Chondrocyte (in vitro differentiated cells): ENCODE measurements at places on chromosomes 6 and 20.

DNA sequence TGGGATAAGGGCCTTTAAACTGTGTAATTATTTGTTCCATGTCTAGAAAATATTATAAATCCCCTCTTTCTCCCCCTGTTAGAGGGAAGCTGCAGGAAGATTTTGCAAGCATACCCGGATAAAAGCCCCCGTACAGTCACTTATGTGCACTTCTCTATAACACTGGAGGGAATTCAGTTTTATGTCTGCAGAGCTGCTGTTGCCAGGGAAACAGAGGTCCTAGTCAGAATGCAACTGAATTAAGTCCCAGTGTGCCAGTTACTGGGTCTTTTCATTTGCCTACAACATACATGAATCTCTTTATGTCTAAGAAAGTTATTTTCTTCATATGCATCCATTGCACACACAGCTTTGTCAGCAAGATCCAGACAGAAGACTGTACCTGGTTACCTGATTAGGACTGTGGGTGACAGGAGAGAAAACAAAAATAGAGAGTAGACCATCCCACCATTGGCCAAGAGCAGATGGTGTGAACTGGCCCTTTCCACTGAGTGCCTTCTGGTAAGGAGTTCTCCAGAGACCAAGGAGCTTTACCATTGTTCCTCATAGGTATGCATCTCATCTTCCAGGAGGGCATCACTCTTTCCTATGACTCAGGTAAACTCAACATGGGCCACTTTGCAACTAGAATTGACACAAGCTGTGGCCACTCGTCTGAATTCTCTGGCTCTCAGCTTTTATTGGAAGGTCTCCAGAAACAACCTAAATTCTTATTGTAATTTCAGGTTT lies 180.8 kb upstream of the PHACTR1 start:
- no peak for DNase-seq

DNA sequence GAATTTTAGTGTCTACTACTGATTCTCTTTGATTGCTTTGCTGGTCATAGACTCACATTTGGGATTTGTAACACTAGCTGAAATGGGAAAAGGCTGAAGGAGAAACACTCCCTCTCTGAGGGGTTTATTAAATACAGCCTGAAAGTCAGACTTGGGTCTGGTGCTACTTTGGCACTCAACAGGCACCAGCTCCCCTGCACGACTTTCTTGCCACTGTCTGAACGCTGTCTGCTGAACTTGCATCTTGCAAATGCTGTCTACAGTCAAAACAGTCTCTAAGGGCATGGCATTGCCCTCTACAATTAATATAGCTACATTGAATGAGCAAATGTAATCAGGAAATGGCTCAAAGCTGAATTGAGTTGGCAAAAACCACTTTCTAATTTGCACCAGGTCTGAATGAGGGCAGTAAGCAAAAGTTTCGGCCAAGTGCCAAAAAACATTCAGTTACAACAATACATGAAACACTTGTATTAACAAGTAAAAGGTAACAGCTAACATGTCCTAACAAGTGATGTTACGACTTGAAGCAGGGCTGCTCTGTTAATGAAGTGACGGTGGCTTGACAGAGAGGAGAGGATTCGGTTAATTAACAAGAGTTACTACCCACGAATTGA lies 119.5 kb downstream of the FOXC1 start:
- DNase-seq: no peak

GRCh38 chr6:56951049-56951831 lies 3.7 kb upstream of the BEND6 start:
- DNase-seq: no peak

DNA sequence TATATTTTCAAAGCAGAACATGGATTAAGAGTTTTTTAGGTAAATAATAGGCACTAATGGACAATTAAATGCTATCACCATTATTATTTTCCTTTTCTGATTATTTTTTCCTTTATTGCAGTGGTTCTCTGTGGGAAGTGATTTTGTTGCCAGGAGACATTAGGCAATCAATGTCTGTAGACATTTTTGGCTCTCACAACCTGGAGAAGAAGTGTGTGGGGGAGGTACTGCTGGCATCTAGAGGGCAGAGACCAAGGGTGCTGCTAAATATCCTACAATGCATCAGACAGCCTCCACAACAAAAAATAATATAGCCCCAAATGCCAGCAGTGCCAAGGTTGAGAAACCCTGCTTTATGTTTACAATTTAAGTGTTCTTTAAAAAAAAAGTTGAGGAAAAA lies 8.3 kb downstream of the IFNGR1 start:
- no peak for DNase-seq
